ENCODE measurements at places on chromosomes 16 and 17.

GRCh38 chr17:7177191-7177953 is 1.8 kb downstream of the ASGR1 start:
- peak; percentile 74 for DNase-seq

- DNase-seq = no peak
Observed at GRCh38 chr16:82182266-82183003, 12.4 kb upstream of the MPHOSPH6 start.

DNA sequence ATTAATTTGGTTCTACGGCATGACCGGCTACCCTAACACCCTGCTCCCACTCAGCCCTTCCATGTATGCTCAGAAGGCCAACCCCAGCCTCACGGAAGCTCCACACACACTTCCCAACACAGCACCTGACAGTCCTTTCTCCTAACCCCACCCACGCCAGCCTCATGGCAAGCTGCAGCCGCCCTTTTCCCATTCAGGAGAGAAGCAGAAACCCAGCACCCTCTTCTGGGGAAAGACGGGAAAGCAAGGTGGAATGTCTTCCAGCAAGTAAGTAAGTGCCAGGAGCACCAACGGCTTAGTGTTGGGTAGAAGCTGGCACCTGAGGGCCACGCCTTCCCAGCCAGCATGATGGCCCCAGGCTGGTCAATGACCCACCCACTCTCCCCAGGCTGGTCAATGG is 32.1 kb downstream of the ABR start:
- DNase-seq = peak; percentile 92

GRCh38 chr17:77106874-77107358 is 33.9 kb upstream of the SEC14L1 start:
- no peak for DNase-seq

- DNase-seq = no peak
Observed at GRCh38 chr16:56684256-56684925, 2.1 kb downstream of the MT1X start.

- no peak for DNase-seq
Observed at GRCh38 chr17:75079023-75079373, 8.8 kb upstream of the SLC16A5 start.

DNA sequence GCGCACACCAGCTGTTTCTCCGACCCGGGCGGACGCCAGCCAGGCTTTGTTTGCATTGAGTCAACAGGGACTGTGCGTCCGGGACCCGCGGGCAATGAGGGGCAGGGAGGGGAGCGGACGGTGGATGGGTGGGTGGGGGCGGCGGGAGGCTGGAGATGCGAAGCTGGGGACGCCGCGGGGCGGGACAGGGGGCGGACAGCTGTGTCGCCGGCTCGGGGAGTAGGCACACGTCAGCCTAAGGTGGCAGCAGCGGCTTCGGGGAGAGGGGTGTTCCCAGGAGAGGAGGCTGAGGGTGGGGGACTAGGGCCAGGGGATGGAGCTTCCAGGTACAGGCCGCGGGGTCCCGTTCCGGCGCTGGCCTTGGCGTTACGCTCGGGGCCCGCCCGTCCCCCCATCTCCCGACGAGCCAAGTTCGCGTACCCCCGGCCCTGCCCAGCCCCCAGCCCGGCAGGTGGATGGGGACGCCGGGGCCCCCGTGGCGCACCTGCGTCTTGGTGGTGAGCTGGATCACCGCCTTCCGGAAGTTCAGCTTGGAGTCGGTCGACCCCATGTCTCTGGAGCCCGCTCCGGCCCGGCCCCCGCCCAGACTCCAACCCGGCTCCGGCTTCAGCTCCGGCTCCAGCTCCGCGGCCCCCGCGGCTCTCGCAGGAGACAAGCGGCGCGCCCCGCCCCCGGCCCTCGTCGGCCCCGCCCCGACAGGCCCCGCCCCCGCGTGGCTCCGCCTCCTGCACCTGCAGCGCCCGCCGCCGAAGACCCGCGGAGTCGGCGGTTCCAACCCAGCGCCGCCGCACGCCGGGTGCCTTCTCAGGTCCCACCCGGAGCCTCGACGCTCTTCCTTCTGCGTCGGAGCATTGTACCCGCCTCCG is at the start of gene HID1:
TSS of gene HID1 (minus strand) at position 653 of the 866 bp plus-strand sequence. CDS start at position 550, 103 bp downstream.
- peak; percentile 91 for DNase-seq

- no peak for DNase-seq
Observed at GRCh38 chr16:72055911-72056310, 1.6 kb downstream of the HP start.
